ENCODE measurements at places on chromosomes 11 and 22. TPM values are rescaled to one million over a fixed set of nuclear protein-coding genes. Genes with fewer than 3 reads are reported as not detected.
A peak's percentile ranks its signal among the peaks of the same experiment; 100 is the strongest.

KIRREL3 gene
- 0.27 TPM for total RNA-seq

DNA sequence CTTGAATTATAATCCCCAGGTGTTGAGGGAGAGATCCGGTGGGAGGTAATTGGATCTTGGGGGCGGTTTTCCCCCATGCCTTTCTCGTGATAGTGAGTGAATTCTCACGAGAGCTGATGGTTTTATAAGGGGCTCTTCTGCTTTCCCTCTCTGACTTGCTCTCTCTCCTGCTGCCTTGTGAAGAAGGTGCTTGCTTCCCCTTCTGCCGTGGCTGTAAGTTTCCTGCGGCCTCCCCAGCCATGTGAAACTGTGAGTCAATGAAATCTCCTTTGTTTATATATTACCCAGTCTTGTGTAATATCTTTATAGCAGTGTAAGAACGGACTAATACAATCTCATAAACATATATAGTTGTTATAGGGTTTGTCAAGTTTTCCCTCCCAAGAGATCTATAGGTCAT lies 32.8 kb downstream of the KCNE3 start:
- no peak overlapping the region for H3K27ac ChIP-seq
- H3K27me3 ChIP-seq, result no peaks in the 10 kb centered on the region
- no peak overlapping the region for H3K4me3 ChIP-seq
- no peaks in the 10 kb centered on the region for H3K36me3 ChIP-seq

DNA sequence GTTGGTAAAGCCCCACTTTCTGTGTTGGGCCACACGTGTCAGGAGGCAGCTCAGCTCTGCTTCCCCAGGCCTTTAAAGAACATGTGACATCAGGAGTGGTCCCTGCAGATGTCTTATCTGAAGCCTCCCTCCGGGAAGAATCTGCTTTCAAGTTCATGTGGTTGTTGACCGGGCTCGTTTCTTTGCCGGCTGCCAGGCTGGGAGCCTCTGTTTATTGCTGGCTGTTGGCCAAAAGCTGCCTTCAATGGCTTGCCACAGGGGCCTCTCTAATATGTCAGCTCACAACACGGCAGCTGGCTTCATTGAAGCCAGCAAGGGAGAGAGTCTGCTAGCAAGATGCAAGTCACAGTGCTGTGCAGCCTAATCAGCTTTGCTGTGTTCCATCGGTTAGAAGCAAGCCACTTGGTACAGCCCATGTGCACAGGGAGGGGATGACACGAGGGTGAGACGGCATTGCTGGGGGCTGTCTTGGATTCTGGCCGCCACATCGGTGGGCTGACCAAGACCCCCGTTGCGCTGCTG lies 14.6 kb downstream of the MRGPRF start:
- peaks cover 69% of the 10 kb centered on the region for H3K4me1 ChIP-seq
- peaks cover 1% of the 10 kb centered on the region for H3K36me3 ChIP-seq
- DNase-seq, result peak; percentile 82

- H3K4me3 ChIP-seq, result peak overlapping the region; percentile 29
- no peaks in the 10 kb centered on the region for H3K36me3 ChIP-seq
- peaks cover 18% of the 10 kb centered on the region for H3K4me1 ChIP-seq
- peak; percentile 92 for DNase-seq
Observed at GRCh38 chr22:20418211-20418788, 19.3 kb downstream of the SCARF2 start.

- DNase-seq, result no peak
- no peak overlapping the region for H3K27ac ChIP-seq
- H3K4me1 ChIP-seq, result no peaks in the 10 kb centered on the region
Observed at GRCh38 chr11:127943763-127944162, 643.6 kb downstream of the ETS1 start.

GRCh38 chr11:72451831-72452376 lies 17.6 kb upstream of the CLPB start:
- H3K36me3 ChIP-seq, result no peaks in the 10 kb centered on the region
- no peak overlapping the region for H3K4me3 ChIP-seq
- H3K4me1 ChIP-seq, result no peaks in the 10 kb centered on the region
- no peak for DNase-seq
- H3K27me3 ChIP-seq, result no peaks in the 10 kb centered on the region
- H3K27ac ChIP-seq, result no peak overlapping the region

GPR137 gene
- total RNA-seq, result 7.7 TPM

DNA sequence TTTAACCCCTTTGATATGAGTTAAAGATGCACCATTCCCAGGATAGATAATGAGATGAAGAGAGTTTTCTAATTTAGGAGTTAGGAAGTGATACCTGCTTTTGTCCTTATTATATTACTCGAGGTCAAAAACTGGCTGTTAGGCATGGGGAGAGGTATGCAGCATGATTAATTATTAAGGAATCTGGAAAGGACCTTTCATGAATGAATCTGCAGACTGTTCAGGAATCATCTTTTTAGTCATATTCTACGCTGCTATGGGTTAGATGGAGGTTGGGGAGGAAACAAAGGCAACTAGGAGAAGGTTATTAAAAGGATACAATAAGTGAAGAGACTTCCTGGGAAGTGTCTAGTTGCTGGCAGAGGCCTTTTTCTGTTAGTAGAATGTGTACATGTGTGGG lies 492.4 kb upstream of the CCDC90B start:
- no peak overlapping the region for H3K27ac ChIP-seq
- no peaks in the 10 kb centered on the region for H3K36me3 ChIP-seq
- DNase-seq, result no peak
- no peaks in the 10 kb centered on the region for H3K4me1 ChIP-seq
- H3K27me3 ChIP-seq, result no peaks in the 10 kb centered on the region

DNA sequence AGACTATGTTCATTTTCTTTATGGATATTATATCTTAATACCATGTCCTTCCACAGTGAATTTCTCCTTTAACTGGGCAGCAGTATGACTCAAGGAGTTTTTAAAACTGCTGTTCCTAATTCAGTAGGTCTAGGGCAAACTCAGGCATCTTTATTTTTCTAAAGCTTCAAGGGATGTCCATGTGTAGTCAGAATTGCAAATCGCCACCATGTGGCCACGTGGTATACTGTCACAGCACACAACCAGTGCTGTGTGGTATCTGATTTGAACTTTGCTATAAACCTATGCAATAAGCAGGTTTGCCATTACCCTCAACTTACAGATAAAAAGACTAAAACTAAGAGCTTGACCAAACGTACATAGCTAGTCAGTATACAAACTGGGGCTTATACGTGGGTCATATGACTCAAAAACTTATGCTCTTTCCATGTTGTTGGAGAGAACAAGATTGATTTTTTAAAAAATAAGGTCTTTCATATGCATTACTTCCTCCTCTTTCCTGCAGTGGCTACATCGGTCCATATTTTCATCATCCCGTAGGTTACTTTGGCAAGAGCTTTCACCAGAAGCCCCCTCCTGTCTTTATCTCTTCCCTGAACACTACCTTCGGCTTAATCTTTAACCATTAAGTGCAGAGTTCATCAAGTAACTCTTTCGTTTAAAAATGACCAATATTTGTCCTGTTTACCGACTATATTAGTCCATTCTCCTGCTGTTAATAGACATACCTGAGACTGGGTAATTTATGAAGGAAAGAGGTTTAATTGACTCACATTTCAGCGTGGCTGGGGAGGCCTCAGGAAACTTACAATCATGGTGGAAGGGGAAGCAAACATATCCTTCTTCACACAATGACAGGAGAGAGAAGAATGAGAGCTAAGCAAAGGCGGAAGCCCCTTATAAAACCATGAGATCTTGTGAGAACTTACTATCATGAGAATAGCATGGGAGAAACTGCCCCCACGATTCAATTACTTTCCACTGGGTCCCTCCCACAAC lies 8.0 kb upstream of the HTATIP2 start:
- H3K27ac ChIP-seq, result no peak overlapping the region
- no peak overlapping the region for H3K4me3 ChIP-seq
- peak; percentile 18 for DNase-seq
- H3K36me3 ChIP-seq, result no peaks in the 10 kb centered on the region
- no peaks in the 10 kb centered on the region for H3K4me1 ChIP-seq

DNA sequence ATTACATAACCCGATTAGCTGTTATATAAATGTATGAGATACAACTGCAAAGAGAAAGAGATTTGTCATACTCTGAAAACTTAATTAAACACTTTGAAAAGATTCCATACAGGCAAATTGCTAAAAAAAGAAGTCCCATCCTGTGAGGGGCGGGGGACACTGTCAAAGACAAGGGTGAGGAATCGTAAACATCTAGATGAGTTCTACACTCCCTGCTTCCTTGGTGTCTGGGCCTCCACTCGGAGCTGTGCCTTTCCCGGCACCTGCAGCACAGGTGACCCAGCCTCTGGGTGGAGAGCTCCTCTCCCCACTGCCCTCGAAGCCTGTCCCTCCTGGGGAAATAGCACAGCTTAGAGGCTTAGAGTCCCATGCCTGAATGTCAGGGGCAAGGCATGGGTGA lies 69.2 kb upstream of the CRYBB3 start:
- no peak for DNase-seq
- H3K27ac ChIP-seq, result no peak overlapping the region
- H3K4me3 ChIP-seq, result no peak overlapping the region
- H3K36me3 ChIP-seq, result no peaks in the 10 kb centered on the region
- H3K4me1 ChIP-seq, result peaks cover 27% of the 10 kb centered on the region

CCDC157 gene
- 0.89 TPM for total RNA-seq

CLDN25 gene
- 0.27 TPM for total RNA-seq

INS gene
- not detected for total RNA-seq

MAJIN gene
- not detected for total RNA-seq

- H3K4me1 ChIP-seq, result no peaks in the 10 kb centered on the region
- no peak overlapping the region for H3K27ac ChIP-seq
- H3K4me3 ChIP-seq, result no peak overlapping the region
- no peak for DNase-seq
- peaks cover 3% of the 10 kb centered on the region for H3K27me3 ChIP-seq
Observed at GRCh38 chr11:132008872-132009271, 638.5 kb downstream of the NTM start.

STIM1 gene
- total RNA-seq, result 40.7 TPM

- no peak overlapping the region for H3K4me3 ChIP-seq
- H3K4me1 ChIP-seq, result peaks cover 19% of the 10 kb centered on the region
Observed at GRCh38 chr11:62435846-62436660, 17.2 kb downstream of the SCGB1A1 start.

OR51E2 gene
- 0.53 TPM for total RNA-seq

GRCh38 chr11:35554491-35555437 lies 29.3 kb upstream of the PAMR1 start:
- peaks cover 2% of the 10 kb centered on the region for H3K4me1 ChIP-seq
- peaks cover 2% of the 10 kb centered on the region for H3K27me3 ChIP-seq
- no peaks in the 10 kb centered on the region for H3K36me3 ChIP-seq
- no peak for DNase-seq

PNPLA5 gene
- total RNA-seq, result not detected

- no peak overlapping the region for H3K27ac ChIP-seq
- no peaks in the 10 kb centered on the region for H3K27me3 ChIP-seq
- H3K4me3 ChIP-seq, result no peak overlapping the region
Observed at GRCh38 chr11:13223112-13223511, 54.5 kb upstream of the BMAL1 start.

DNA sequence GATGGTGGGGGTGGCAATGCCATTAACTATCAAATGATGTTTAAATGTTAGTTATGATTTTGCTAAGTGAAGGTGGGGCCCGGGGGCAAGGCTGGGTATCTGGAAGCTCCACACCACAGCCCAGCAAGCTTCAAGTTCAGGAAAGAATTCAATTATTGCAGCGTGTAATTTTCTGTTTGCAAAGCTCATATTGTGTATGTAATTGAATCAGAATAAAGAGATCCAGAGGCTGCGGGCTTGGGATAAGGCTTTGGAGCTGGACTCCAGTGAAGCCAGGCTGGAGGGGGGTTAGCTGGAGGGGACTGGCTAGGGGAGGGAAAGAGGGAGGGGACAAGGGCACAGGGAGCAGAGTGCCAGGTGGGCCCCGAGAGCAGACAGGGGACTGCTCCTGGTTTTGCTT lies 557.1 kb upstream of the CADM1 start:
- H3K36me3 ChIP-seq, result no peaks in the 10 kb centered on the region
- peaks cover 8% of the 10 kb centered on the region for H3K27me3 ChIP-seq
- no peak overlapping the region for H3K27ac ChIP-seq
- peaks cover 16% of the 10 kb centered on the region for H3K4me1 ChIP-seq

DNA sequence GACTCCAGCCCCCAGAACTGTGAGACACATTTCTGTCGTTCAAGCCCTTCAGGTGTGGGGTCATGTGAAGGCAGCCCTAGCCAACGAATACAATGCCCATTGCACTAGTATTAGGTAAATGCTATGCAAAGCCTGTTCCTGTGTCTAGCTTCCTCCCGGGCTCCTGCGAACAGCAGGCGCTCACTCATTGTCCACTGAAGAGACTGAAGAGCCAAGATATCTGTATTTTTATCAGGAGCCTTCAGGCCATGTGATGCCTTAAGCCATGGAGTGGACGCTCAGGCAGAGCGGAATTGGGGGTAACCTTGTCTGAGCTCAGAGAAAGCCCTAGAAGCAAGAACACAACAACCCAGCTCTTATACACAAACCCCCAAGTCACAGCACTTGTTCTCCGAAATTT lies 4.2 kb upstream of the TMPRSS6 start:
- H3K36me3 ChIP-seq, result no peaks in the 10 kb centered on the region
- H3K4me3 ChIP-seq, result no peak overlapping the region

GRCh38 chr11:8138526-8138925 lies 30.3 kb downstream of the RIC3 start:
- no peaks in the 10 kb centered on the region for H3K27me3 ChIP-seq
- H3K27ac ChIP-seq, result no peak overlapping the region
- no peaks in the 10 kb centered on the region for H3K36me3 ChIP-seq
- H3K4me3 ChIP-seq, result no peak overlapping the region
- no peak for DNase-seq

- H3K27ac ChIP-seq, result peak overlapping the region; percentile 99
- peak; percentile 49 for DNase-seq
- peaks cover 6% of the 10 kb centered on the region for H3K36me3 ChIP-seq
- H3K27me3 ChIP-seq, result no peaks in the 10 kb centered on the region
- H3K4me1 ChIP-seq, result peaks cover 5% of the 10 kb centered on the region
- H3K4me3 ChIP-seq, result peak overlapping the region; percentile 75
Observed at GRCh38 chr11:125591649-125592304, 875 bp upstream of the STT3A start.

DNA sequence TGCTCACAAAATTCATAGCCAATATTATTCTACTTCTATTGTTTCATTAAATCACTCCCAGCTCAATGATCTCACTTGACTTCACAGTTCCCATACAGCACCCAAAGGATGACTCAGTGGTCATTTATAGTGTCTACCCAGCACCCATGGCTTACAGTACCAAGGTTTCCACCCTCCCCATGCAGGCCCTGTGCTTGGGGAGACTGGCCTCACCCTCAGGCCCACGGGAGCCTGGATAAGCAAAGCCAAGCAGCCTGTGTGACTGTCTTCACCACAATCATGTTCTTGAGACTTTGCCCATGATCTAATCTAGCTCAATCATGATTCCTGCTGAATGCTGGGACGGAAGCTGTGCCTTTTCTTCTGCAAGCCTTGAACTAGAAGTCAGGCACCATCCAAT lies 97.6 kb downstream of the SLC36A4 start:
- H3K4me1 ChIP-seq, result no peaks in the 10 kb centered on the region
- no peak for DNase-seq
- H3K27ac ChIP-seq, result no peak overlapping the region
- no peaks in the 10 kb centered on the region for H3K36me3 ChIP-seq
- H3K27me3 ChIP-seq, result no peaks in the 10 kb centered on the region

- H3K36me3 ChIP-seq, result no peaks in the 10 kb centered on the region
- no peak overlapping the region for H3K4me3 ChIP-seq
- H3K27ac ChIP-seq, result no peak overlapping the region
- H3K27me3 ChIP-seq, result no peaks in the 10 kb centered on the region
- peak; percentile 36 for DNase-seq
Observed at GRCh38 chr11:33942954-33943353, 51.1 kb upstream of the LMO2 start.

NOX4 gene
- 3.1 TPM for total RNA-seq

GRCh38 chr11:28464252-28464867 lies 356.2 kb downstream of the METTL15 start:
- no peak overlapping the region for H3K27ac ChIP-seq
- no peaks in the 10 kb centered on the region for H3K36me3 ChIP-seq
- no peaks in the 10 kb centered on the region for H3K27me3 ChIP-seq
- no peak overlapping the region for H3K4me3 ChIP-seq

CCDC73 gene
- total RNA-seq, result not detected
